ENCODE measurements at places on chromosomes 4 and X.

DNA sequence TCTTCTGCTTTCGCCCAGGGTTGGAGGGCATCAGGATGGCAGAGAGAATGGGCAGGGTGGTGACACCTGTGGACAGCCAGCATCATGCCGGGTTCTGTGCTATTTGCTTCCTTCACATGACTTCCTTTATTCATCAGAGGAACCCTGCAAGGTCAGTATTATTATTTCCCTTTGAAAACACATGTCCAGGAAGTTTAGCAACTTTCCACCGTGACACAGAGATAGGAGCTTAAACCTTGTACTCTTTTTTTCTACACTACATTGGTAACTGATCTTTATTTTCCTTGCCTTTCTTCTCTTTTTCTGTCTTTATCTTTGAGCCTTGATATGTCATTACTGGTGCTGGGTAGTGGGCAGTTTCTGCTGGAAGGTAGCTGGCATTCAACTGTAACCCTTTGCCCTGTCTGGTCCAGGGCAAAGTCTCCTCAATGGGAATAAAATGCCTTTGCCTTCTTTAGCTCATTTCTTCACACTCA is 5.0 kb upstream of the MGST2 start:
- peak; percentile 41 for DNase-seq

GRCh38 chr4:168612450-168613135 is 115.7 kb downstream of the PALLD start:
- no peak for DNase-seq

- no peak for DNase-seq
Measured at GRCh38 chr4:173917255-173917960, 366.1 kb downstream of the FBXO8 start.

DNA sequence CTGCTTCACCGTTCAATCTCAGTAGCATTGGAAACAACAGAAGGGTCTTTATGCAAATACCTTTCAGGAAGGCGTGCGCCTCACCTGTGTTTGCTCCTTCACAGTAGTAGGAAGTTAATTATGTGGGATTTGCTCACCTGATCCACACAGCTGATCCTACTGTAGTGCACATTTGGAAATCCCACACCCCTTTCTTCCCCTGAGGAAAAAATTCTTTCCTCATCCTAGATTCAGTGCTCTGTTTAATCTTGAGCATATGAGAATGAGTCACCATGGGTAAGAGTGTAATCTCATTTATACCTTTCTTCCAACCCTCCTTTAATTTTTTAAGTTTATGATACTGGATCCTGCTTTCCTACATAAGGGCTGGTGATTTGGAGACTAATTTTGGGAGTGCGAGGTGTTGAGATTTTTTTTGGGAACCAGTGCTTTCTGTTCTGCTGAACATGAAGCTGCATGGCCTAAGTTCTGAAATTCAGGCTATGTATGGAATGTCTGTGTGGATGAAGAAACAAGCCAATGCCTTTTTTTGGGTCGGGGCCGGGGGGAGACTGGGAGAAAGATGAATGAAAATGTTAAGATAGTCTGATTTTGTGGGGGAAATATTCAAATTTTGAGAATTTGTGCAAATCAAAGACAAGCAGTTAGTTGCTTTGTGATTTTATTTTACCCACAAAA is 19.0 kb downstream of the GAB1 start:
- no peak for DNase-seq

GRCh38 chr4:13461191-13461905 is 22.8 kb downstream of the RAB28 start:
- no peak for DNase-seq

GRCh38 chr4:46975812-46976553 is 17.4 kb downstream of the GABRA4 start:
- no peak for DNase-seq

GRCh38 chr4:136873555-136873954 is 658.7 kb downstream of the PCDH18 start:
- no peak for DNase-seq

GRCh38 chr4:176611951-176612350 is 180.8 kb downstream of the VEGFC start:
- DNase-seq, result no peak

DNA sequence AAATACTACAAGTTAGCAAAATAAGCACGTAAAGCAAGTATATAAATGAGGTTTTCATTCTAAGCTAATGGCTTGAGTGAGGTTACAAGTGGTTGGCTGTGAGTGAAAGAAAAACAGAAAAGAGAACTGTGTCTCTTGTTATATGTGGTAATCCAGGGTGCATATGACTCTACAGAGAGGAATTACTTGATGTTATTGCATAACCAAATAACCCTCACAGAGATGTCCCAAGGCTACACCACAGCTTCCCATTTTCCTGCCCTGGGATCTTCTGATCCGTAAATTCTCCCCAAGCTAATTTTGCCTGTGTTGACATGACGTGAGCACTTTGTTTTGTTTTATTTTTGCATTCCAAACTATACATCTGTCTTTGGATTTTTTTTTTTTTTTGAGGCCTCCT is 470.0 kb upstream of the INTU start:
- DNase-seq, result no peak

GRCh38 chr4:184798504-184798903 is 27.3 kb downstream of the ACSL1 start:
- DNase-seq, result no peak

- DNase-seq, result no peak
Measured at GRCh38 chr4:148288448-148288847, 153.8 kb downstream of the NR3C2 start.

DNA sequence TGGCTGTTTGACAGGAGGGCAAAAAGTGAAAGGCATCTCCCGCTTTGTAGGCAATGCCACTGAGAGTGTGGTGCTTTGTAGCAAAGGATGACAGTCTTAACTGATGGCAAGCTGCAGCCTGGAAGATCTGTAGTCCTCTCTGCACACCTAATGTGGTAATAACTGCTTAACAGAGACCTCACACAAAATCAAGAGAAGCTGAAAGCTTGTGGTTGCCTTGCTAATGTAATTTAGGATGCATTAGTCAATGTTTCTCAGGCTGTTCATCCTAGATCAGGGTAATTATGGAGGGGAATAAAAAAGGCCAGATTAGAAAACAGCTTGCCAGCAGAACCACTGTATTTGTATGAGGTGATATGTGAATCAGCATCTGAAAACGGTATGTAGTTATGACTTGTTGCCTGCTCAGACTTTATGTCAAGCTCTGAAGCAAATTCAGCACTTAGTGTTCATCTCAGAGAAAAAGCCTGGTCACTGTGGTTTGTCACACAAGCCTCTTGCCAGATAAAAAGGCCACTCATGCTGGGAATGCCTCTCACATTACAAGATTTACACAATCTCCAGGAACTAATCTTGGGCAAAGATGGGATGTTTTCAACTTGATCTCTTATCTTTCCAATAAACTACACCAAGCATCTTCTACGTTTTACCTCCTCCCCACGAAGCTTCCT is 130.8 kb downstream of the ENOX2 start:
- peak; percentile 33 for DNase-seq

DNA sequence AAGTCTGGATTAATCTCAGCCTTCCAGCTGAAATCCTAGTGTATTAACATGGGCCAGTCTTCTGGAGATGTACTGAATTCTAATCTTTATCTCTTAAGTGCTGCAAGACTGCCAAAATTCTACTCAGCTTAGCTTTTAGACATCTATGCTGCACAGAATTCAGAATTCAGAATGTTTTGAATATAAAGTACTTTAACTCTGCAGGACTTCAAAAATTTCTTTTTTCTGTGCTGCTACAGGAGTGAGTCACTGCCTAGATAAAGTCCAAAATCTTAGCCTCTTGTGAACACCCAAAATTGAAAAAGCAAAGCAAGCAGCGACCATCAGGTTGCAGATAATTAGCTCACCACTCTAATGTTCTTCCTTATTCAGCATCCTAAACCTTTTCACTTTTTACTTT is 1092.6 kb upstream of the PCDH10 start:
- no peak for DNase-seq

- no peak for DNase-seq
Measured at GRCh38 chr4:58602731-58603359, 1492.7 kb upstream of the IGFBP7 start.

DNA sequence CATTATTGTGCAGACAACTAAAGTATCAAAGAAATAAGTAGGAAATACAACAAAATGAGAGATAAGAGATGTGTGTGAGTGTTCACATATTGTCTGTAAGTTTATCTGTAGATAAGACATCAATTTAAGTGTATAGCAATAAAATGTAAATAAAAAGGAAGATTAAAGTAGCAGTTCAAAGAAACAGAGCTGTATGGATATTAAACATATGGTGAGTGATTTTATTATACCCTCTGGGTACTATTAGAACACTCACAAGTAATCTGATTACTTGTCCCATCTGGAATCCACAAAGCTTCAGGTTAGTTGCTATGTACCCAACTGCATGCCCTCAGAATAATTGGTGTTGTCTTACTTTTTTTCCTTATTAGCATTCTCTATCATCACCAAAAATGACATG is 747.9 kb upstream of the ADGRL3 start:
- DNase-seq, result no peak

DNA sequence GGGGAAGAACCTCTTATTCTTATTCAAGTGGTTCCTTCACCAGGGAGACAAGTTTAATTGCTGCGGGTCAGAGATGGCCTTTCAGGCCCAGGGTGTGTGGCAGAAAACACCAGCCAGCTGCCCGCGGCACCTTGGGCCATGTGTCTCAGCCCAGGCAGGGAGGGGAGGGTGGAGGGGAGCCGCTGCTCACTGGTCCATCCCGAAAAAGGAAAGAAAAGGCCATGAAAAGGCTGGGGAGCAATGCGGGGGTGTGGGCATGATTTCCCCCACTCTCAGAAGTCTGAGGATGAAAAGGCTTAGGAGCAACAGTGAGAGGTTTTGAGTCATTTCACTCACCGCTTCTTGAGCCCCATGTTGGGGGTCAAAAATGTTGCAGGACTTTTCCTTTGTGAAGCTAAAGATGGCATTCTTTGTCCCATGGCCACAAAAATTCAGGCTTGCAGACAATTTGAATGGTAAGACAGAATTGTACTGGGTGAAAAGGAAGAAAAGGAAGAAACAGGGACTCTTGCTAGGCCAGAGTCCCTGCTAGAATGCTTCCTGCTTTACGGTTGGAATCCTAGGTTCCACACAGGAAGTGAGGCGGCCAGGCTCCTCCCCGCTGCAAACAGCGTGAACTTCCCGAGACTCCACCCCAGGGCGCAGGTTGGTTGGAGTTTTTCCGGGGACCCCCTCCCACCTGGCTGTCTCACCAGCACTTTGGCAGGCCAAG is 17.4 kb upstream of the FAM47E start:
- DNase-seq, result no peak

- no peak for DNase-seq
Measured at GRCh38 chr4:43556262-43556661, 663.7 kb downstream of the GRXCR1 start.

DNA sequence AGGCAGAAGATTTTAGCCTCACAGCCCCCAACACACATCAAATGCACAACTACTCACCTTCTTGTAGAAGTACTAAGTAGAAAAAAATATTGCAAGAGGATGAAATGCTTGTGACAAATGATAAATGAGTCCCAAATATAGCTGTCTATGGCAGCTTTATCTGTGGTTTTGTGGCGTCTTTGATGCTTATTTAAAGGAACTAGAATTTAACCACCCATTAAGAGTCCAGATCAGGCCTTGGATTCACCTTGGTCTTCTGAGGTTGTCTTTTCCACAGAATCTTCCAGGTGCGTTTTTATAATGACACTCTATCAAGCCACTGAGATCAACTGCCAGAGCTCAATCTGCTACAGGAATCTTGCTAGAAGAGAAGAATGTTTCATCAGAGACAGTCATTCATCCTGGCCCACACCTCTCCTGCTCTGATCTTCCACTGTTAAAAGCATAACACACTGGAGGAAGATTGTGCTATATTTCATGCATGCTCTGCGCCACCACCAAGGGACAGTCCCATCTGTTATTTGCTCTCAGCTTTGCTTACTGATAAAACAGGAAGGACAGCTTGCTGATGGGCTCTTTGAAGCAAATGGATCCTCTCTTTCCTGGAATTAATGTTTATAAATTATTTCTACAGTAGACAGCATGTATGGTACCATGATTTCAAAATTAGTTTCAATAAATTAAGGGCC is 144.1 kb downstream of the SLC7A11 start:
- DNase-seq, result no peak

- no peak for DNase-seq
Measured at GRCh38 chrX:150035531-150035930, 97.2 kb upstream of the EOLA2 start.

DNA sequence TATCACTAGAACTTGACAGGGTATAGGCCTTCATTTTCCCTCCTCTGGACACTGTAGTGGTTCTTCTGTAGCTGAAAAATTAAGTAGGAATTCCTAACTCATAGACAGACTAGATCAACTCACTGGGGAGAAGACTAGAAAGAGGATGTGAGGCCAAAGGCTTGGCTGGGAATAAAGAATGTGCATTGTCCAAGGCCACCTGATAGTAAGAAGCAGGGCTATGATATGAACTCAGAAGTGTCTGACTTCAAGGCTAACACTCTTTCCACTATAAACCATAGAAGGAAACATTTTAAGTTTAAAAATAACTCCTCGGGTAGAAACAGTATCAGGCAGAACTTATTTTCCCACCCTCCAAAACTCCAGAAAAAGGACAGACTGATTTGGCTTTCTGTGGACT is 346.6 kb downstream of the OPHN1 start:
- DNase-seq, result no peak

Measured in hematopoietic multipotent progenitor cell treated with erythropoietin and hydrocortisone succinate and interleukin-3 and kit ligand, for 6 days (in vitro differentiated cells).